Stimulated activated naive B cell treated with anti-CD40 and anti-IgM and Interleukin-4, amounts not matched to agents 10 μg/mL and 1 μg/mL and 100 μg/mL, for 72 hours (primary cell): ENCODE measurements at places on chromosomes 2 and 18.

GRCh38 chr18:79459946-79460480 lies 64.3 kb downstream of the NFATC1 start:
- DNase-seq = no peak

DNA sequence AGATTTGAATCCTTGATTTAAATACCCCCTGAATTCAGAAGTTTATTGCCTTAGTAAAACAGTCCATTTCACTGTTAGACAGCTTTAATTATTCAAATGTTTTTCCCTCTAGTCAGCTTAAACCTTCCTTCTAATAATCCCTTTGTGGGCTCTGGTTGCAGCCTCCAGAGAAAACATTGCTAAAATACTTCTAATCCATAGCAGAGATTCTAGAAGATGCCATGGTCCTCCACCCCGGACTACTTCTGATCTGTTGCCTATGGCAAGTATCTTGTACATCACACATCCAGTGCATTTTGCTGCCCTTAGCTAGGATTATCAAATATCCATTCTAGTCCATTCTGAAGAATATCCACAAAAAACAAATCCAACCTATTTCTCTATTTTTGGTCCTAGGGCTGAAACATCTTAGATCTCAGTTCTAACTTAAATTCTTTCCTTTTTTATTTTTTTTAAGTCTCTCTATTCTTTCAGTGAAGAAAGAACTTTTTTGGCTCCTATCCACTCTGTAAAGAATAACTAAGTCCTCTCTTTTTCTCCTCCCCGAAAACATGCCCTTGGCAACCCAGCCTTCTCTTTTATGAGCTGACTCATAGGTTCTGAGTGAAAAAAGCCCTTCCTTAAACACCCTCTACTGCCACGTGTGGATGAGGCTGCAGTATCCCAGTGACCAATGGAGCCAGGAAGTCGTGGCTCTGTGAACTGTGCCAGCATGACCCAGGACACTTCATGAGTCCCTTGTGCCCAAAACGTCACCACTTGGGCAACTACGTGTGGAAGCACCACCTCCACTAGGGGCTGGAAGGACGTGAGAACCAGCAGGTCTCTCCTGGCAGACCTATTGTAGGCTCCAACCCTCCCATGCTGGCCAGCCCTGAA lies 349.8 kb downstream of the TNS1 start:
- DNase-seq = no peak

GRCh38 chr2:184067502-184067901 lies 530.8 kb upstream of the ZNF804A start:
- no peak for DNase-seq

GRCh38 chr2:196112418-196113034 lies 43.9 kb upstream of the DNAH7 start:
- no peak for DNase-seq

DNA sequence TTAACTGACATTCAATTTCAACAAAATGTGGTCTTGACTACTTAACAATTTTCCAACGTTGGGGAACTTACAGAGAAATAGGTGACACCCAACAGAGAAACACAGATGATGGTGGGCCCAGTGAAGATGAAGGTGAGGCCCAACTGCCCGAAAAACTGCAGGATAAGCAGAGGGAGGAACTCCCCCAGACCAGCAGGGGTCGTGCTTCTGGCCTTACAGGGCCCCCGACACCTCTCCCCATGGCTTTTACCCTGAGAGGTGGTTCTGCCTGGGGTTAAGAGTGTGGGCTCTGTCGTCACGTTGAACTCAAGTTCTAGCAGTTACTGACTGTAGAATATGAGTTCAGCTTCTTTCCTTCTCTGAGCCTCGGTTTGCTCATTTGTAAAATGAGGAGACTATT lies 119.5 kb upstream of the SMIM21 start:
- no peak for DNase-seq

- no peak for DNase-seq
Measured at GRCh38 chr2:196336715-196337114, 165.3 kb upstream of the STK17B start.

DNA sequence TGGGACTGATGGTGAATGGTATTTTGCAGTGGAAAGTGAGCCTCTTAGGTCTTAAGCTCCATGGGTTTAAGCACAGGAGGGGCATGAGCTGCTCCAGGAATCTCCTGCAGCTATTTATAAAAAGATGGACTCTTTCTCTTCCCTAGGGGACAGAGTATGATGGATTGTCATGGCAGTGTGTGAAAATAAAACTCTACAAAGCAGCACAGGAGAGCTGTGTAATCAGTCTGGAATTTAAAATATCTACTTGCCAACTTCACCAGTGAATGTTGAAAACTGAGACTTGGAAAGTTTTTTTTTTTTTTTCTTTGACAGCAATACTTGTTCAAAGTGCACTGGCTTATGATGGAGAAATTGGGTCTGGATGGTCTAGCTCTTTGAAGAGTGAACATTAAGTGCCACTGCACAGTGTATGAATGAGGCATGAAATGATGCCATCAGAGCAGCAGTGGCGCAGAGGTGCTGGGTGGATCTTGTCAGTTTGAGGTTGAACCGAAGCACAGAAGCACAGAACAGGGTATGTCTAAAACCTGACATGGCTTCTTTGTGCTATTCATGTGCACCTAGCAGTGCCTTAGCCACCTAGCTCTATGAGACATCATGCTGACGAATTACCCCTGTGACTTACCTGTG lies 245.4 kb downstream of the PTPRM start:
- no peak for DNase-seq
